ENCODE measurements at places on chromosomes 2 and 18. TPM values are rescaled to one million over a fixed set of nuclear protein-coding genes. Genes with fewer than 3 reads are reported as not detected.
A peak's percentile ranks its signal among the peaks of the same experiment; 100 is the strongest.

DNA sequence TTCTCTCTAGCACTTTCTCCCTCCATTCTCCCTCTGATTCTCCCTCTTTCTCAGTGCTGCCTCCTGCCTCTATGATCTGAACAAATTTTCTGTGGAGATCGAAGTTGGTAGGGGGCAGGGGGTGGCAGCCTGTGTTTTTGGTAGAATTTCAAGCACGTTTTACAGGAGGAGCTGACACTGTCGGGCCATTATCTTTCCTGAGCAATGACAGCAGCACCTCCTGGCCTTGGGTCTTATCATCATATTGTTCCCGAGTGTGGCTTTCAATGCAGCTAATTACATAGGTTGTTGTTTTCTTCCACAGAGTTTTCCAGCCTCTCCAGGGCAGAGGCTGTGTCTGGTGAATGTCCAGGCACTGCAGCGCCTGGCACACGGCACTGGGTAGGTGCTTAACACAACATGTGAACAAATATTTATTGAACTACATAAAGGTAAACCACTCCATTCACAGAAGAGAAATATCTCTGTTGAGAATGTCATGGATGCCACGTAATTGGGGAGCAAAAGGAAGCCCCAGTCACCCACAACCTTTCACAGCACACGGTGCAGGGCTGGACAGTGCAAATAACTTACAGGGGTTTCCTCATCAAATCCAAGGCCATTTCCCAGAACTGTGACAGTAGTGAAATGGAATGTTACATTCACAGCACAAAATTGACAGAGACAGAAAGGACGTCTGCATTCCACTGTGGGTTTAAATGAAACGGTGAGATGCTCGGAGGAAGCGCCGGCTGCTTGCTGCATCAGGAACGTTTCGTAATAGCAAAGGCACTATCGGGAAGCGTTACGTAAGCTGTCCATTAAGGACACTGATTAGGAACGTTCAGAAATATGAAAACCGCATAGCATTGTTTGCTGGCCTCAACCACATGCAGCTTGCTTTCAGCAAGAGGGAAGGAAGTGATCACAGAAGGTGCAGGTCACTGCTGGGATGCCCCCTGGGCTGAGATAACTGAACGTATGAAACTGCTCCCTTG is 6.5 kb upstream of the KCNG2 start:
- peak overlapping the region; percentile 50 for H3K27ac ChIP-seq
- no peak overlapping the region for H3K4me3 ChIP-seq
- H3K4me1 ChIP-seq = no peaks in the 10 kb centered on the region
- H3K36me3 ChIP-seq = no peaks in the 10 kb centered on the region
- no peak for DNase-seq
- peaks cover 30% of the 10 kb centered on the region for H3K27me3 ChIP-seq

DNA sequence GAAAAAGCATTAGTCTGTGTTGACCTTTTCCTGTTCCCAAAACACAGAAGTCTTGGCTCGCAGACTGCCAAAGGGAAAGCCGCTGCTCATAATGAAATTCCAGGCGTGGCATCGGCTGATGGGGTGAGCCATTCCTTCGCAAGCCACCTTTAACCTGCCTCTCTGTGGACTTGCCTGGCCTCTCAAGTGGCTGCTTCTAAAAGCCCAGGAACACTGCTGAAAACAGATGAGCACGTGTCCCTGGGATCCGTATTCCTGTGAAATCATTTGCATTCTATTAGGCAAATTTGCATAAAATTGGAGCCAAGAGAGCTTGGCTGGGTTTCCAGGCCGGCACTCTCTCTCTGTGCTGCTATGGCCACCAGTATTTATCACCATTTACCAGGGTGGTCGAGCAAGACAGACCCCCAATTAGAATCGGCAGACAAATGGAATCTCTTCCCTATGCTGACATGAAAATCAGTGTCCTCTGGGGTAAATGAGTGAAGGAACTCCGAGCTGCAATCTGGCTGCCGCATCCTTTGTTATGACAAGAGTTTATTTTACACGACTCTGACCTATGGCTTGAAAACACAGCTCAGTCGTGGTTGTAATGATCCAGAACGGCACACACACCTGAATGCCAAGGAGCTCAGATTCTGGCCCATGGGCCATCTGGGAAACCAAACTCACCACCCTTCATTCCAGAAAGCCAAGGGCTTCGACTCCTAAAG is 21.7 kb downstream of the BCL2 start:
- no peaks in the 10 kb centered on the region for H3K36me3 ChIP-seq
- H3K27me3 ChIP-seq = no peaks in the 10 kb centered on the region
- H3K4me3 ChIP-seq = no peak overlapping the region
- no peak for DNase-seq

- peaks cover 12% of the 10 kb centered on the region for H3K4me1 ChIP-seq
- H3K36me3 ChIP-seq = no peaks in the 10 kb centered on the region
- no peak overlapping the region for H3K4me3 ChIP-seq
- H3K27ac ChIP-seq = no peak overlapping the region
These were observed 189.4 kb upstream of the ARL4C start for GRCh38 chr2:234686088-234686890.

- no peaks in the 10 kb centered on the region for H3K4me1 ChIP-seq
- no peaks in the 10 kb centered on the region for H3K27me3 ChIP-seq
- DNase-seq = no peak
These were observed 307.7 kb upstream of the REV1 start for GRCh38 chr2:99797475-99797874.

- no peak for DNase-seq
- H3K27me3 ChIP-seq = no peaks in the 10 kb centered on the region
- H3K36me3 ChIP-seq = no peaks in the 10 kb centered on the region
- H3K4me3 ChIP-seq = no peak overlapping the region
- H3K4me1 ChIP-seq = no peaks in the 10 kb centered on the region
These were observed 14.2 kb upstream of the MSL3B start for GRCh38 chr2:233882353-233882752.

DNA sequence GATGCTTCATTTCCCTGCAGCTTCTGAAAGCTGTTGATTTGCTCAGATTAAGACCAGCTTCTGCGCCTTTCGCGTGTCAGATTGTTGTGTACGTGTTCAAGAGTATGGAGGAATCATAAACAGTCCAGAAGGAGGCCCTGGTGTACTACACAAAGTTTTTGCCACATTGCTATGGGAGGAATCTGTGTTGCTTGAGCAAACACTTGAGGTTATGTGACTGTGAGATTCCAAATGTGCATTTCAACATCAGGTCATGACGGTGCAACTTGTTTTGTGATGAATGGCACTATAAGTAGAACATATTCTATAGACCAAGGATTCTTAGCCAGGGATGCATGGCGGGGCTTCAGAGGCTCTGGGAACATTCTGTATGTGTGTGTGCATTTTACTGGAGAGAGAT is 35.0 kb downstream of the SRSF7 start:
- H3K27me3 ChIP-seq = no peaks in the 10 kb centered on the region
- no peak overlapping the region for H3K27ac ChIP-seq
- H3K4me1 ChIP-seq = peaks cover 17% of the 10 kb centered on the region
- H3K4me3 ChIP-seq = no peak overlapping the region
- no peaks in the 10 kb centered on the region for H3K36me3 ChIP-seq

DNA sequence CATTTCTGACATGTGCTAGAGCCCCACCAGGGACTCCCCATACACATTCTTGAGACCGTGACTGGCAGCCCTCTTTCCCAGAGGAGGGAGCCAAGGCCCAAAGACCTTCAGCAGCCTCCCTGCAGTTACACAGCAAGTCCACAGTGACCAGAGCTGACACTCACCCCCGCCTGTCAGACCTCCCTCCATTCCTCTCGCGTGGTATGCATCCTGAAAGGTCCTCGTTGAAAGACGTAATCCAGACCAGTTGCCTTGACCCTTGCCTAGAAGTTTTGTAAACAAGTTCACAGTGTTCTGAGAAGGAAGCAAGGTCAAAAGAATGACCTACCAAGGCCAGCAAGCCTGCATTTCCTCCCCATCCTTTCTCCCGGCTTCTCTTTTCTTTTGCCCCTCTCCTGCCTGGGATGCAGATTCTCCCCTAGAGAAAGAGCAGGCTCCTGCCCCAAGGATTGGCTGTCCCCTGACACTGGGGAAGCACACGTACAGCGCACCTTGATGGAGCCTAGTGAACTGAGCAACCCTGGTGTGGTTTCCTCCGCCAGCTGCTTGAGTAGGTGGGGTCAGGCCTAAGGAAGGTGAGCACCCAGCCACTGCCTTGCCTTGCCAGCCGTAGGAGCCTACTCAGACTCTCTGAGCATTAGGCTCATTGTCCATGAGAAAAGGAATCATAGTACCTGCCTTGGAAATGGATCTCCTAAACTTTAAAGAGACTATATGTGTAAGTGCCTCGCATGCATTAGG is 18.3 kb downstream of the TRIB2 start:
- H3K4me1 ChIP-seq = peaks cover 17% of the 10 kb centered on the region
- no peaks in the 10 kb centered on the region for H3K27me3 ChIP-seq
- peak; percentile 82 for DNase-seq

DNA sequence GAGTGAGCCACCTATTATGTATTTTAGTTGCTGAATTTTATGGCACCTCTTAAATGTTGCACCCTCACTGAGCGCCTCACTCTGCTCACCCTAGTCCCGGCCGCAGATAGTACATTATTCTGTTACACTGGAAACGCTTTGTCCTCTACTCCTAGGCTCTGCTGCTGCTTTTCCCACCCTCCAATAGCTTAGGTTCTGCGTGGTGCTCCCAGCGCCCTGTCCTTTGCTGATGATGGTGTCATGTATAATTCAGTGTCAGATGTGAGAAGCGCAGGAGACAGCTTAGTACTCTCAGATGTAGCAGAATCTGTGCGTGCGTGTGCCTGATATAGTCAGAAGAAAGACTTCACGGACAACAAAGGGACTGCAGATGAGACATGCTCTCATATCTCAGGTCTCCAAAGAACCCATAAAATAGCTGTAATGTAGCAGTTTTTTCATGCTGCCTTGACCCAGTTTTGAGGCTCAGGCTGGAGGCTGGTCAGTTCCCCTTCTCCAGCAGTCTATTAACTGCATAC is 1.4 kb upstream of the REEP1 start:
- peaks cover 5% of the 10 kb centered on the region for H3K27me3 ChIP-seq
- no peak for DNase-seq
- no peaks in the 10 kb centered on the region for H3K36me3 ChIP-seq
- peaks cover 5% of the 10 kb centered on the region for H3K4me1 ChIP-seq

DNA sequence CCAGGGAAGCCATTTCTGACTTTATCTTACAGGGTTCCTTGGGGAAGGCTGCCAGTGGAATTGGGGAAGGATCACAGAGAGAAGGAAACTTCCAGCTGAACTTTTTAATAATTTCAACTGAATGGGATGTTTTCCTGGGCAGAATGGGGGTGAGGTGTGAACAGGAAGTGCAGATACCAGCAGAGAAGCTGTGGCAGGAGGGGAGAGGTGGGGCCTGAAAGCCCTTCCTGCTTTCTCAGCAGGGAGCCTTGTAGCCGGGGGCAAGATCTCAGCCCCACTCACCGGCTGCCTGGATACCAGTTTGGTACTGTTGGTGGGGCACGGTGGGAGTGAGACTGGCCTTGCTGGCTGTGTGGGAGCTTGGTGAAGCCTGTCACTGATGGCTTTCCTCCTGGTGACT is 170.5 kb downstream of the ZBTB7C start:
- DNase-seq = no peak
- H3K27me3 ChIP-seq = no peaks in the 10 kb centered on the region
- H3K4me1 ChIP-seq = no peaks in the 10 kb centered on the region

DNA sequence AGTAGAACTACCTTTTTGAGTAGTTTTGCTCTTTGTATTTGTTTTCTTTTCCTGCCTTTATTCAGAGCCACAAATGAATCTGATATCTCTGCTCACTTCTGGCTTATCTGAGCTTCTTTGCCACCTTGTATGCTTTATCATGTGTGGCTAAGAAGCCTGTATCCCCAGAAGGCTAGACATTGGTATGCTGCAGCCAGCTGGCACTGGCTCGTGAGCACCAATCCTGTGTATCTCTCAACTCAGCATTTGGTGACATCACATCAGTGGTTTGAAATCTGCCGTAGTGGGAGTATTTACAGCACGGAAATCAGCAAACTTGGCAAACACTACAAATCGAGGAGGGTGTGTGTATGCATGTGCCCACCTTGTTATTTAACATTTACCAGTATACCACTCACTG is 183.7 kb upstream of the LHCGR start:
- H3K4me1 ChIP-seq = no peaks in the 10 kb centered on the region
- no peak overlapping the region for H3K4me3 ChIP-seq
- H3K27ac ChIP-seq = no peak overlapping the region

- no peaks in the 10 kb centered on the region for H3K36me3 ChIP-seq
- H3K4me3 ChIP-seq = no peak overlapping the region
- peaks cover 7% of the 10 kb centered on the region for H3K4me1 ChIP-seq
- H3K27me3 ChIP-seq = no peaks in the 10 kb centered on the region
These were observed 97.4 kb downstream of the PLB1 start for GRCh38 chr2:28593160-28593755.

GRCh38 chr18:32918692-32919250 is 145.9 kb upstream of the KLHL14 start:
- H3K4me1 ChIP-seq = no peaks in the 10 kb centered on the region
- H3K27me3 ChIP-seq = no peaks in the 10 kb centered on the region
- DNase-seq = no peak
- H3K36me3 ChIP-seq = no peaks in the 10 kb centered on the region

DNA sequence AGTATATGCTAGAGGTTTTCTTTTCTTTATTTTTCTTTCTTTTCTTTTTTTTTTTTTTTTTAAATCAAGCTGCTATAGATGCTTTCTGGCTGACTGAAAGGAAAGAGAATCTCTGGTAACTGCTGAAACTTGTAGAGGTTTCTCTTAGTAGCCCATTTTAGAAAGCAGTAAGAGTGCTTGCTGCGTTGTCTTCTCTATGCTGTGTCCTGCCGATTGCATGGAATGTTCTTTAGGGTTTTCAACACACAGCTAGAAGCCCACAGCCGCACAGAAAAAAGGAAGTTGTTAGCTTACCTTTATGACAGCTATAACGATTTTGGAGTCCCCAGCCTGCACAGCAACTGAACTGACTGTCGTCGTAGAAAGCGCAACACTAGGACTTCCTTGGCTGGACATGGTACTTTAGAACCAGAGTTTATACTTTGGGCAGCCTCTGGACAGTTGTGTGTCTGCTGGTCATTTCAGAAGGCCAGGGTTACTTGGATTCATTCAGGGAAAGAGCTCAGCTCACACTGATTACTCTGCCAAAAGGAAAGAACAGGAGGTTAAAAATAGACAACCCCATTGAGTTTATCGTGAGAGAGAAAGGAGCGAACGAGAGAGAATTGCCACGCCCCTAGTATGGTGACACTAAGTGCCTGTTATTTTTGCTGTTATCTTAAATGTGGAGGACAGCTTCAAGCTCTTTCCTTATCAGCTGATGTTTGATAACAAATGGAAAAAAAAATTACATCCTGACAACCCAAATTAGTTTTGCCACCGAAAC is at the start of gene CCDC141:
Gene CCDC141 (minus strand): TSS at position 592 of the 766 bp plus-strand sequence. CDS start 196 bp downstream, at position 396.
- H3K36me3 ChIP-seq = no peaks in the 10 kb centered on the region
- DNase-seq = peak; percentile 47
- no peak within 1 kb of the TSS for H3K27ac ChIP-seq
- no peaks in the 10 kb centered on the region for H3K27me3 ChIP-seq
- H3K4me1 ChIP-seq = peaks cover 26% of the 10 kb centered on the region

The SIX3 gene
- total RNA-seq = not detected

The BOLL gene
- total RNA-seq = not detected

The UGT1A5 gene
- total RNA-seq = not detected
